ENCODE measurements at places on chromosomes 11 and 22. TPM values are rescaled to one million over a fixed set of nuclear protein-coding genes. Genes with fewer than 3 reads are reported as not detected.

DNA sequence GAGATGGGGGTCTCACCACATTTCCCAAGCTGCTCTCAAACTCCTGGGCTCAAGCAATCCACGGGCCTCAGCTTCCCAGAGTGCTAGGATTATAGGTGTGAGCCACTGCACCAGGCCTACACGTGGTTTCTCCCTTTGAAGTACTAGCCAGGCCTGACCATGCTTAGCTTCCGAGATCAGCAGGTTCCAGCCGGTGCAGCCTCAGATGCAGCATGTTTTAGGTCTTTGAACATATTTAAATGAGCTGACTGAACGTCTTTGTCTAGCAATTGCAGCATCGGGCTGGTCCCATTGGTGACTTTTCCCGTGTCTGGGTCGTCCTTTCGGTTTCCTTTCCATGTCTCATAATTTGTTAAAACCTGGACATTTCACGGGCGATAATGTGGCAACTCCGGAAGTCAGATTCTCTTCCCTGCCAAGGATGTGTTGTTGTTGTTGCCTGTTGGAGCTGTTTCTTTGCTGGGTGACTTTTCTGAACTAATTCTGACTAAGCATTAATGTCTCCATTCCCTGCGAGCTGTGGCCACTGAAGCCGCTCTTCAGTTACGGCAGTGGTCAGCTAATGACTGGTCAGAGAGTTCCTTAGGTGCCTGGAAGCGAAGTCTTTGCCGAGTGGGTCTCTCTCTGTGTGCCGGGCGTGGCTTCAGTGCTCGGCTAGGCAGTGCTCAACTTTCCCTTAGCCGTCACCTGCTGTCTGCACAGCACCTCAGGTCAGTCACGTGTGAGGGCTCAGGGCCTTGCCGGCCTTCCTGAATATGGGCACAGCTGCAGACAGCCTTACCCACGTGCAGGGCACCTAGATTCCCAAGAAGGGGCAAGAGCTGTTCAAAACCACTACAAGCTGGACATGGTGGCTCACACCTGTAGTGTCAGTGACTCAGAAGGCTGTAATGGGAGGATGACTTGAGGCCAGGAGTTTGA is 3.8 kb upstream of the CYP2D6 start:
- no peak for ATAC-seq

- ATAC-seq, result no peak
Measured at GRCh38 chr11:36316049-36316448, 20.0 kb downstream of the PRR5L start.

- no peak for ATAC-seq
Measured at GRCh38 chr11:78149646-78150045, 10.2 kb upstream of the ALG8 start.

DNA sequence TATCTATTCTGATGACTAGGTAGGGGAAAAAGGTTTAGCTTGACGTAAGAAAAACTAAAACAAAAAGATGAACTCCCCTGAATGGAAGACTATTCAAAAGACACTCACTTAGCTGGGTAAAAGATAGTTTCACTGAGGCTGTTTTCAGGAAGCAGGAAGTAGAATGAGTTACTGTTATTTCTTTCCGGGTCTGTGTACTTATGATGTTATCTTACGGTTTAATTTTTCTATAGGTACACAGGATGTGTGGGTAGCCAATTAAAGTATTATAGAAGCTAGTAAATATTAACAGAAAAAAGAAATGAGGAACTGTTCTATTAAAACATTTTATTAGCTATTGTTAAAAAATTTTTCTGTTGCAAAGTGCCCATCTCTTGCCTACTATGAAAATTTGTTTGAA is 45.8 kb upstream of the MMP7 start:
- ATAC-seq, result no peak

DNA sequence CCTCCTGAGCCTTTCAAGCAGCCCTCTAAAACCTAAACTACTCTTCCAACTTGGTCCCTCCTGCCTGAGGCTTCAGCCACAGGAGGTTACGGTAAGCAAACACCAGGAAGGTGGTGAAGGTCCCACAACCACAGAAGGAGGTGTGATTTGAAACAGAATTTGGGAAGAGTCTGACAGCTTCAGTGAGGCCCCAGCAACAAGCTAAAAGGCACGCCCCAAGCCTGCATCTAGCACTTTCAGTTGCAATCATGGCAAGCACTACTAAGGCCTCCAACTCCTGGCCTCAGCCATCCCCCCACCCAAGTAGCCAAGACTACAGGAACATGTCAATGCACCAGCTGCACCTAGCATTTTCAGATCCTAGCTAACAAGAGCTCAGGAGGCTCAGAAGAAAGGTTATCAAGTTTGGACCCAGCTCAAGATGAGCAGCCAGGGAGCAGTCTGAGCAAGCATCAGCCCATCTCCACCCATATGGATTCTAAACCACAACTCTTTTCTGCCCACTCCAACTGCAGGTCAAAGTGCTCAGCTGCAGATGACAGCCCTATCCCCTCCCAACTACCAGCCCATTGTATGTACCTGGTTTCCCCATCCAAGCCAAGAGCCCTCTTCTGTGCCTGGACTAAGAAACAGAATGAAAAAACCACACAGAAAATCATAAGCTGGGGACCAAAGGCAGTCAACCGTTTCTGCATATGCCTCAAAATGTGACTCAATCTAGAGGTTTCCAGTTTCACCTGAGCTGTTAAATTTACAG is 10.4 kb upstream of the AHNAK start:
- ATAC-seq, result peak; percentile 34

- no peak for ATAC-seq
Measured at GRCh38 chr22:44032126-44032730, 8.1 kb downstream of the PARVB start.

DNA sequence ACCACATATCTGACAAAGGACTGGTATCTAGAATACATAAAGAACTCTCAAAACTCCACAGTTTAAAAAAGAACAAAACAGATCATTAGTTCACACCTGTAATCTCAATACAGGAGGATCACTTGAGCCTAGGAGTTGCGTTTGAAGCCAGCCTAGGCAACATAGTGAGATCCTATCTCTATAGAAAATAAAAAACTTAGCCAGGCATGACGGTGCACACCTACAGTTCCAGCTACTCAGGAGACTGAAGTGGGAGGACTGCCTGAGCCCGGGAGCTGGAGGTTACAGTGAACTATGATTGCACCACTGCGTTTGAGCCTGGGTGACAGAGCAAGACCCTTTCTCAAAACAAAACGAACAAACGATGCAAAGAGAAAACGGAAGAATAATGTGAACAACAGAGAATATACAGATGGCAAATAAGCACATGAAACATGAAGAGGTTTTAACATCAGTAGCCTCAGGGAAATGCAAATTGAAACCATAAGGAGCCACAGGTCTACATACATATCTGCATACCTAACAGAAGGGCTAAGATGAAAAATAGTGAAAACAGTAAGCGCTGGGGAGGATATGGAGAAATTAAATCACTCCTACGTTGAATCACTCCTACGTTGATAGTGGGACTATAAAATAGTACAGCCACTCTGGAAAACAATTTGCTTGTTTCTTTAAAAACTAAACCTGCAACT is 70.7 kb downstream of the DGCR2 start:
- no peak for ATAC-seq

DNA sequence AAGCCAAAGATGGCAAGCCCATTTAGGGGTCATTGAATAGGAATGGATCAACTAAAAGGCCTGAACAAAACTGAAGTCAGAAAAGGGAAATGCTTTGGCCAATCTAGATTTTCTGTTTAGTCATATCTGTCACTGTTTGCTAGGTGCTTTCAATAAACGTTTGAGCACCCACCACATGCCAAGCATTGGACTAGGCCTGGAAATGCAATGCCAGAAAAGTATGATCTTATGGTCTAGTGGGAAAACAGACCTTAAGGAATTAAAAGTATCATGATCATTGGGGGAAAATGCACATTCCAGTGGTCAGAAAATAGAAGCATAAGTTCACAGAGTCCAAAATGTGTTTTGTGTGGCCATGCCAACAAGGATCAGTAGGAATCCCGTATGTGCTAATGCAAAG is 76.8 kb upstream of the BIRC3 start:
- ATAC-seq, result no peak

DNA sequence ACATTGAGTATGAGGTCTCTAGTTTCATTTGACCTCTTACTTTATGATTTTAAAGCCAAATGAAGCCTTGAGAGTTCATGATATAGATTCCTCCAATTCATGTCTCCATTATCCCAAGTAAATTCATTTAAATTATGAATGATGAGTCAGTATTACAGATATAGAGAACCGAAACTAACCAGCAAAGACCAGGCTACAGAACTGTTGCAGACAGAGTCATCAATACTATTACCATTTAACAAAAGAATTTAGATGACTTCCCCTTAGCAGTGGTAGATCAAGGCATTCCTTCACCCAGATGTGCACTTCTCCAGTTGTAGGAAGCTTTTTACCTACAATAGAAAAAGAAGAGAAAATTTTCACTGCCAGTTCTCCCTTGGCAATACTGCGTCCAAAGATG is 11.8 kb upstream of the CCDC89 start:
- peak; percentile 69 for ATAC-seq

DNA sequence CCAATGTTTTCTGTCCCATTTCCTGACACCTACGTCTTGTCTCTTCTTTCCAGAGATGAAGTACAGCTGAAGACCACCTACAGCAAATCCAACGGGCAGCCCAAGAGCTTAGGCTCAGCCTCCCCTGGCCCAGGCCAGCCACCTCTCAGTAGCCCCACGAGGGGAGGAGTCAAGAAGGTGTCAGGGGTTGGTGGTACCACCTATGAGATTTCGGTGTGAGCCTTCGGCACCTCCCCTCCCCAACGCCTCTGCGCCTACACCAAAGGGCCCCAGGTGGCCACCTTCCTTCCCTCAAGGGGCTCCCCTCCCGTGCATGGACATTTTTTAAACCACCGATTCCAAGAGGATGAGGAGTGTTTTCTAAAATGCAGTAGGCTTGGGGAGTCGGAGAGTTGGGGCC is 12.2 kb downstream of the MED19 start:
- ATAC-seq, result no peak

- ATAC-seq, result peak; percentile 64
Measured at GRCh38 chr22:37314315-37315074, 32.2 kb downstream of the CYTH4 start.

DNA sequence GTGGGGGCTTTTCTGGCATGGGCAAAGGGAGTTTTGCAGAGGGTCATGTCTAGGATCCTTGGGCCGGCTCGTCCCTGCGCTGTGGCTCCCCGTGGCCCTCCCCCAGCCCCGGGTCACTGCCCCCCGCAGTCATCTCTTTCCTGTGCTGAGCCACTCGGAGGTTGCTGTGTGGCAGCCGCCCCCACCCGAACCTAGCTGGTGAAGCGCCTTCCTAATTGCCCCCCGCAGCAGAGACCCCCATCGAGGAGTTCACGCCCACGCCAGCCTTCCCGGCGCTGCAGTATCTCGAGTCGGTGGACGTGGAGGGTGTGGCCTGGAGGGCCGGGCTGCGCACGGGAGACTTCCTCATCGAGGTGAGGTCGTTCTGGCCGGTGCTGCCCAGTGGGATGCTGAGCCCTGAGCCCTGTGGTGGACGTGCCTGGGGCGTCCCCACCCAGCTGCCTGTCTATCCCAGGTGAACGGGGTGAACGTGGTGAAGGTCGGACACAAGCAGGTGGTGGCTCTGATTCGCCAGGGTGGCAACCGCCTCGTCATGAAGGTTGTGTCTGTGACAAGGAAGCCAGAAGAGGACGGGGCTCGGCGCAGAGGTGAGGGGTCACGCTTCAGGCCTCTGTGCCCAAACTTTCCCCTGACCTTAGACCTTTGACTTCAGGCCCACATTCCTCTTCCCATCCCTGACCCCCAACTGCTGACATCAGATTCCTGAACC is 32.0 kb downstream of the SHANK3 start:
- no peak for ATAC-seq

DNA sequence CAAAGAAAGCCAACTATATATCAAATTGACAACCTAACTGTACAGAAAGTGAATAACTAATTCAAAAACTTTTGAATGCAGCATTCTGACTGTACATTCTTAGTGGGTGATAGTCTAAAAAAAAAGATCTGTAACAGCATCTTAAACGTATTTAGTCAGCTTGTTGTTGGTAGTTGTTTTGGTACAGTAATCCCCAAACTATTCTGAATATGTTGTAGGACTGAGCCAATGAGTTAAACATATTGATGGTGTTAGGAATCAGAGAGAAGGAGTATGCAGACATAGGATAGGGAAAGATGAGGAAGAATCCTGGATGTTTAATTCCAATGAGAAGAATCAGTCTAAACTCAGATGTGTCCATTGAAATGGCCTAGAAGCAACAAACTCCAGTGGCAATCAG is 41.9 kb upstream of the KIRREL3 start:
- no peak for ATAC-seq

DNA sequence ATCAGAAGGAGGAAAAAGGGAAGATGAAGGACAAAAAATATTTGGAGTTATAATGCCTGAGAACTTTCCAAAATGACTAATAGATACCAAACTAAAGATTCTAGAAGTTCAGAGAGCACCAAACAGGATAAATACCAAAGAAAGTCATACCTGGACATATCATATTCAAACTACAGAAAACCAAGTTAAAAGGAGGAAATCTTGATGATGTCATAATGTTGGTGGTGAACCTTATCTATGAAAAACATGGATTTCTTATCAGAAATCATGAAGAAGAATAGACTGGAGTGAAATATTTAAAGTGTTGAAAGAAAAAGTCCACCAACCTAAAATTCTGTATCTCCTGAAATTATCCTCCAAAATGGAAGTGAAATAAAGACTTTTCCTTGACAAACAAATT is 389.2 kb downstream of the JRKL start:
- ATAC-seq, result no peak

GRCh38 chr11:77093987-77094840 is 8.4 kb upstream of the OMP start:
- no peak for ATAC-seq

GRCh38 chr11:86183694-86184093 is 60.9 kb upstream of the EED start:
- ATAC-seq, result peak; percentile 85

- no peak for ATAC-seq
Measured at GRCh38 chr11:2592559-2593392, 107.0 kb downstream of the KCNQ1OT1 start.

DNA sequence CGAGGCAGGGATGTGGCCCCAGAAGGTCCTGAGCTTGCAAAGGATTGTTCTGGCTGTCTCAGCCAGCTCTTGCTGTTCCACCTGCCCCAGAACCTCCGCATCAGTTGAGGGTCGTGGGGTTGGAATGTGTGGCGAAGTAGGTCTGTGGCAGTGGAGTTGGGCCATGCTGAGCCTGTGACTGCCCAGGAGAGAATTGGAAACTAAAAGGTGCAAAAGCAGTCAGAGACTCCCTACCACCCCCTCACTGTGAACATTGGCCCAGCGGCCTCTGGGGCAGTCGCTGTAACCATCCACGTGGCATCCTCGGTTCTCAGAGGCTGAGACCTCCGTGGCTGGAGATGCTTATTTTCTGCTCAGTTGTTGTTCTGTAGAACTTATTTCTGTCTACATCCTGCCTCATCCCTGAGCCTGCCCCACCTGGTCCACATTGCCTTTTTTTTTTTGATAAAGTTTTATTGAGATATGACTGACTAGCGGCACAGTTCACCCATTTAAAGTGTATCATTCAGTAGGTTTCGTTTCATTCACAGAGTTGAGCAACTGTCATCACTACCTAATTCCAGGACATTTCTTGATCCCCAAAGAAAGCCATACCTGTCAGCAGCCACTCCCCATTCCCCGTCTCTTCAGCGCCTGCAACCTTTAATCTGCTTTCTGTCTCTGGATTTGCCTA is 22.3 kb upstream of the DGCR8 start:
- ATAC-seq, result no peak

OR5A1 gene
- total RNA-seq, result not detected

PATE4 gene
- not detected for total RNA-seq

DBX1 gene
- total RNA-seq, result not detected

OR5B21 gene
- 2.9 TPM for total RNA-seq

OR5M3 gene
- not detected for total RNA-seq

C11orf91 gene
- total RNA-seq, result not detected

MS4A4A gene
- total RNA-seq, result not detected

C11orf16 gene
- not detected for total RNA-seq

OR8A1 gene
- not detected for total RNA-seq
